GM12892 (cell line): ENCODE measurements at places on chromosomes 16 and 17.
A peak's percentile ranks its signal among the peaks of the same experiment; 100 is the strongest.

- DNase-seq = no peak
Measured at GRCh38 chr16:27253526-27253930, 15.0 kb downstream of the NSMCE1 start.

- DNase-seq = peak; percentile 58
Measured at GRCh38 chr17:2215616-2216364, 87.8 kb downstream of the SMG6 start.

DNA sequence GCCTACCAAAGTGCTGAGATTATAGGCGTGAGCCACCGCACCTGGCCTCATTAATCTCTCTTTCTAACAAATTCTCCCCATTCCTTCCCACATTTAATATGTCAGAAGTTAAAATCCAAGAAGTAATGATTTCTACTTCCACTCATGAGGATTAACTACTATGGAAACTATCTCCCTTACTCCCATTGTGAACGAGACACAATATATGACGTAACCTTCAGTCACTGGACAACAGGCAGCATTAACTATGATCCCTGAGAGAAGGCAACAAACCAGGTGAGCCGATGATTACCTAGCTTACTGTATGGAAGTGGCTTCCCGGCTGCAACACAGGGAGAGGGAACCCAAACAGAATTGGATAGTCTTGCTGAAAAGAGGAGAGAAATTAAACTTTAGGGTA, 20.0 kb downstream of the GLG1 start:
- no peak for DNase-seq

GRCh38 chr16:81551821-81552304, 107.3 kb downstream of the CMIP start:
- no peak for DNase-seq

GRCh38 chr17:73566905-73567782, 77.1 kb downstream of the SDK2 start:
- no peak for DNase-seq

DNA sequence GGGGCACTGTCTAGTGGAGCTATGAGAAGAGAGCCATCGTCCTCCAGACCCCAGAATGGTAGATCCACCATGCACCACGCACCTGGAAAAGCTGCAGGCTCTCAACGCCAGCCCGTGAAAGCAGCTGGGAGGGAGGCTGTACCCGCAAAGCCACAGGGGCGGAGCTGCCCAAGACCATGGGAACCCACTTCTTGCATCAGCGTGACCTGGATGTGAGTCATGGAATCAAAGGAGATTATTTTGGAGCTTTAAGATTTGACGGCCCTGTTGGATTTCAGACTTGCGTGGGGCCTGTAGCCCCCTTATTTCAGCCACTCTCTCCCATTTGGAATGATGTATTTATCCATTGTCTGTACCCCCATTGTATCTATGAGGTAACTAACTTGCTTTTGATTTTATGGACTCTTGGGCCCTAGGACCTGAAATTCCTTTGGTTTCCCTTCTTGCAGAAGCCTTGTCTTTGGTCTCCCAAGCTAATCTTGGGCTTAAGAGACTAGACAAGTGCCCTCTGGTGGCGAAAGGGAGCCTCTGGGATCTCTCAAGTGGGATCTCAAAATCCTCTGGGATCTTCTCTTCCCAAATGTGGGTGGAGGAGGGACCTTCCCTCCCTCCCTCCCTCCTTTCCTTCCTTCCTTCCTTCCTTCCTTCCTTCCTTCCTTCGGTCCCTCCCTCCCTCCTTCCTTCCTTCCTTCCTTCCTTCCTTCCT, 58.2 kb upstream of the HAPSTR1 start:
- no peak for DNase-seq

GRCh38 chr16:81582655-81583441, 138.2 kb downstream of the CMIP start:
- DNase-seq = no peak

DNA sequence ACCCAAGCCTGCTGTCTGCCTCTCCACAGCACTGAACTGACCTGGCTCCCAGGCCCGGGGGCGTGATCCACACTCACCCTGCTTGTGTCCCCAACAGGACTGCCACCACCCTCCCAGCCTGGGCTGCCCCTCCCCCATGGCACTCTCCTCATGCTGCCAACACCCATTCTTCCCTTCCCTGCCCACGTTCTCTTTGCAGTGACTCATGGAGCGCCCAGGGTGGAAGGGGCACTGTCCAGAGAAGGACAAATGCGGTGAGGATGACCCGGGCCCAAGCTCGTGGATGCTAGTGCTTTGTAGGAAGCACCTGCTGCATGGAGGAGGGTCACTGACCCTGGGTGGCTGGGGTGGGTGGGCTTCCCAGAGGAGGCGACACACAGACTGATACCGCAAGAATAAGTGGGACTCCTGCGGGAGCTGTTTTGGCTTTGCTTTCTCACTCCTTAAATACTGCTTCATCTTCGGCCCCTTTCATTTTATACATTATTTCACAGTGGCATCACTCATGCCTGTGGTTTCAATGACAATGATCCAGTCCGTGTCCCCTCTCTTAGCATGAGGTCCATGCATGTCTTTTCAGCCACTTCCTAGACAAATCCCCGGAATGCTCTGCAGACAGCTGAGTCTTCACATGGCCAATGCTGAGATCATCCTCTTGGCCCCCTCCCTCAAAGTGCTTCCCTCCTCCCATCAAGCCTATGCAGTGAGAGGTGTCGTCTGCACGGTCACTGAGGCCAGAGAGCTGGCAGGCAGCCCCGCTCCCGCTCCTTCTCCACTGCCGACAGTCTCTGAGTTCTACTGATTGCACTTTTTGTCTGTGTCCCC, 17.6 kb downstream of the CDK5R1 start:
- no peak for DNase-seq

- DNase-seq = no peak
Measured at GRCh38 chr17:48181653-48182052, 74.1 kb downstream of the SNX11 start.

DNA sequence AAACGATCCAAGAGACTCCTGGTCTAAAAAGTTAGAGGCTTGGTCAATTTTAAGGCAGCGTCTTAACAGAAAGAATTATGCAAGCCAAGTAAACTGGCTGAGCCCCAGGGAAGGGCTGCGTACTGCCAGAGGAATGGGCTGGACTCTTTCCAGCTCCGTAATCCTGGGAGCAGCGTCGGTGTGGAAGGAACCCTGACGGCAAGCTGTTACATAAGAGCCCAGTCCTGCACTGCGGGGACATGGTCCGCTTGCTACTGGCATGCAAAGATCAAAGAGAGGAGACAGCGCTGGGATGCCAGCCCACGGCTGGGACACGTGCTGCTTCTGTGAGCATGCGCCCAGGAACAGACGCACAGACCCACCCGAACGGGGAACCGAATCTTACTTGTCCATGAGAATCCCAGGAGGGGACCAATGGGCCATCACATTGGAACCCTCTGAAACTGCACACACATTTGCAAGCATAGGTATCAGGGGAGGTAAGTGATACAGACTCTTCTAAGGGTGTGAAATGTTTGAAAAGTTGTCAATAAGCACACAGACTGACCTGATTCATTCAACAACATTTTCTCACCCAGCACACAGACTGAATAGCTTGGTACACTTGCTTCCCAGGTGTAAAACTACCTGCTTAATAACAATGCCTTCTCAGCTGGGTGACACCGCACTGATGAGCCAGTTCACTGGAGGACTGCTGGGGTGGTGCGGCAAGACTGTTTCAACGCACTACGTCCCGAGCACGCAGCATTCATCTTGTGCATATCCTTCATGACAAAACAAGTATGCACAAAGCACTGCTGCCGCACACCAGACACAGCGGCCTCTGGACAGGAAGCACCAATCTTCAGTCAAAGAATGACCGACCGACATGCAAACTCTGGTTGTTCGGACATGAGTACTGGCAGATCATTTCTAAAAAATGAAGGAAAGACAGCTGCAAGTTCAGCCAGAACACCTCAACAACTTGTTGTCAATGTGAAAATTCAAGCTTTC, 94.9 kb downstream of the ANKRD11 start:
- no peak for DNase-seq

DNA sequence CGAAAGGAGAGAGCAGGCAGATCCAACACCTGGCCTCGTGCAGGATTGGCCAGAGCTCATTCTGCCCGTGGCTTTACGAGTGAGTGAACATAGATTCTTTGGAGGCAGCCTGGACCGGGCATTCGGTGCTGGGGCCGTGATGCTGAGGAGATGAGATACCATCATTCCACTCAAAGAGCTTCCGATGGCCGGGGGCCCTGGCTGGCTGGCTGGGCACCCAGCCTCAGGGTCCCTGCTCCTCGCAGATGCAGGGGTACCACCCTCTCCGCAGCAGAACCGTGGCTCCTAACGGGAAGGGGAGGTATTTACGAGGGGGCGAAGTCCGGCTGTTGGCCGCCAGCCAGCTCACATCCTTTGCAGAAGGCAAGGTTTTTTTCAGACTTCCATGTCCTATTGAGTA, 66.1 kb upstream of the FOXF1 start:
- DNase-seq = no peak

GRCh38 chr17:73826872-73827228, 182.6 kb upstream of the SDK2 start:
- no peak for DNase-seq

GRCh38 chr16:73549984-73550631, 502.2 kb upstream of the ZFHX3 start:
- DNase-seq = no peak

DNA sequence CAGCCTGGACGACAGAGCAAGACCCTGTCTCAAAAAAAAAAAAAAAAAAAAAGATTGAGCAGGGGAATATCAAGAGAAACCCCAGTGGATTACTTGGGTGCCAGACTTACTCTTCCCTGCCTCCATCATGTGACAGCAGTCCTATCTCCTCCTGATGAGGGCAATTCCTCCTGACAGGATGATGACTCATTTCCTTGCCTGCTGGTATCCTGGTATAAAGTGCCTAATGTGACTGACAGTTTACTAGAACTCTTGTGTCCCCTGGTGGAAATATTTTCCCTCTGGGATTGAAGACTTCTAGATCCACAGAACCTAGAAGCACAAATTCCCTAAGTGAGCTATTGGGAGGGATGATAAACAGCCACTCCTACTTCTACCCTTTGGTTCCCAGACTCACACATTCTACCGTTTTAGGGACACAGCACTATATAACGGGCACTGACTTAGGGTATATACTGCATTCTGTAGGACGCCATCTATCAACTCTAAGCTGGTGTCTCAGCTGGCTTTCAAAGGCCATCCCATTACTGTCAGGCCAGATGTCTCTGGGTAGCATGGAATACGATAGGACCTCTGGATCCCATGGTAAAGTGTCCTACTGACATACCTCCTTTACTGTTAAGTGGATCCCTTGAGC, 114.6 kb upstream of the MED13 start:
- no peak for DNase-seq

GRCh38 chr17:73815474-73815873, 171.2 kb upstream of the SDK2 start:
- no peak for DNase-seq

DNA sequence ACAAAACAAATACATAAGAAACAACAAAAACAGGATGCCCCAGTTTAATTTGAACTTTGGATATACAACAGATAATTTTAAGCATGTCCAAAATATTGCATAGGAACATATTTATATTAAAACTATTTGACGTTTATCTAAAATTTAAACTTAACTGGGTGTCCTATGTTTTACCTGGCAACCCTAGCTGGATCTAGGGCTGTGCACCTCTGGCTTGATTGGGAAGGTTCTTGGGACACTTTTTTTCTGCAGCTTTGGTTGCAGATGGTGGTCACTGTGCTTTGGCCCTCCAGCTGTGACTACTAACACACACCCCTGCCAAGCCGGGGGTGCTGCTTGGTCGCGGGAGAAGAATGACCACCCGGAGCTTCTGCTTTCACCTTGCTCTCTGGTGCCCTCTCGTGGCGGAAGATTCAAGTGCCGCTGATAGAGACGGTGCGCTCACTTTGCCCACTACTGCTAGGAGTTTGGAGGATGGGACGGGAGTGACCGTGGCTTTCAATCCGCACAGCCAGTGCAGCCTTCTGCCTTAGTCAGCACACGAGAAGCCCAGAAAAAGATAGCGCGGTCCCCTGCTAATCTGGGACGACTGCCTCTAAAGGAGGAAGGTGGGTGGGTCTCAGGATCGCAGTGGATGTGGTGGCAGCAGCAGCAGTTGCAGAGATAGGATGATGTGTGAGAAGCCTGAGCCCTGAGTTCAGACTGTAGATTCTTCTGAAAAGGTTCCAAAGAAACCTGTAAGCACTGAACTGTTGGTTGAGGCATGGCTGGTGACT, 6.7 kb downstream of the SPACA3 start:
- peak; percentile 58 for DNase-seq

DNA sequence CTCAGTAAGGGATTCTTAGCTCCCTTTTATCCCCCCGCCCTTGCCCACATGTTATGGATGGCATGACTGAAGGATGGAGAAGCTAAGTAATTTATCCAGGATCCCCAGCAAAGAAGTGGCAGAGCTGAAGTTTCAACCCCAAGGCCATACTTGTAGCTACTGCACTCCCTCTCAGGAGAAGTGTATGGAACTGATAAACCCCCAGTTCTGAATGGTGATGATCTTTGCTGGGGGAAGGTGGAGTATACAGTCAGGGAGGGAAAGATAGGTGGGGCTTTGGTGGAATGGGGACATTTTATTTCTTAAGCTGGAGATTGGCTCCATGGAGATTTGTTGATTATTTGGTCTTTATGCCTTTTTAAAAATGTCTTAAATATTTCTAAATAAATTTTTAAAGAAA, 58.3 kb downstream of the TNRC6C start:
- DNase-seq = no peak

DNA sequence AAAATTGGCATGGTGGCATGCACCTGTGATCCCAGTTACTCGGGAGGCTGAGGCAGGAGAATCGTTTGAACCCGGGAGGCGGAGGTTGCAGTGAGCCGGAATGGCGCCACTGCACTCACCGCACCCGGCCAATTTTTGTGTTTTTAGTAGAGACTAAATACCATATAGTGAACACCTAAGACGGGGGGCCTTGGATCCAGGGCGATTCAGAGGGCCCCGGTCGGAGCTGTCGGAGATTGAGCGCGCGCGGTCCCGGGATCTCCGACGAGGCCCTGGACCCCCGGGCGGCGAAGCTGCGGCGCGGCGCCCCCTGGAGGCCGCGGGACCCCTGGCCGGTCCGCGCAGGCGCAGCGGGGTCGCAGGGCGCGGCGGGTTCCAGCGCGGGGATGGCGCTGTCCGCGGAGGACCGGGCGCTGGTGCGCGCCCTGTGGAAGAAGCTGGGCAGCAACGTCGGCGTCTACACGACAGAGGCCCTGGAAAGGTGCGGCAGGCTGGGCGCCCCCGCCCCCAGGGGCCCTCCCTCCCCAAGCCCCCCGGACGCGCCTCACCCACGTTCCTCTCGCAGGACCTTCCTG, at the start of gene HBQ1:
Gene HBQ1, plus strand, starts transcription at position 359 of the 575 bp plus-strand sequence. Its CDS starts 28 bp downstream, at position 387.
- no peak for DNase-seq

- no peak for DNase-seq
Measured at GRCh38 chr16:23981429-23982399, 145.9 kb downstream of the PRKCB start.
